ENCODE measurements at places on chromosomes 4 and X.

DNA sequence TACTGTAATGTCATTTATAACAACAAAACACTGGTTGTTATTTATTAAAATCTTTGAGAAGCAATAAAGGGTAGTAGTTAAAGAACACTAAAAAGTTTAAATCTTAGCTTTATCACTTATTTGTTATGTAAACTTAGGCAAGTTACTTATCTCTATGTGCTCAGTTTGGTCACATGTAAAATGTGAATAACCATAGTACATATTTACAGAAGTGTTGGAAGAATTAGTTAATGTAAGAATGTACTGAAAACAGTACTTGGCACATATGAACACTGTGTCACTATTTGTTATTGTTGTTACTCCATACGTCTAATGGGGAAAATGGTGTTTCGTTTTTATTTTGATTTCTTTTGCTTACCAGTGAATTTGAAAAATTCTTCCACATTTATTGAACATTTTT, 9.1 kb downstream of the NEK1 start:
- no peak for DNase-seq

GRCh38 chrX:74340051-74340450, 36.1 kb downstream of the ZCCHC13 start:
- DNase-seq, result no peak

- no peak for DNase-seq
These were observed 27.0 kb upstream of the PRPS1 start for GRCh38 chrX:107601326-107601725.

DNA sequence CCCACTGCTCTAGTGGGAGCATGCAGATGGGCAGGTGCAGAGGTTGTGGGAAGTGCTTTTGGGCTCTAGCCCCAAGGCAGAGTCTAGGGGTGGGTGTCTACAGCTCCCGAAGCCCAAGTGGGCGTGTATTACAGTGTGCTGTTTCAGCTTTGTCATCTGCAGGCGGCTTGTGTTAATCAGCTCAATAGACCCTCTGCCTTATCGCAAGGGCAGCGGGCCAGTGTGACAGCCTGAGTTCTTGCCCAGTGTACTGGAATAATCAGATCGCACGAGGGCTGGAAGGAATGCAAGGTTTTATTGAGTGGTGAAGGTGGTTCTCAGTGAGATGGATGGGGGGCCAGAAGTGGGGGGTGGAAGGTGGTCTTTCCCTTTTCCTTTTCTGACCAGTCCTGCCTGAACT, 529.4 kb upstream of the AMOT start:
- no peak for DNase-seq

- DNase-seq, result no peak
These were observed 136.2 kb upstream of the RASGEF1B start for GRCh38 chr4:81607950-81608349.

GRCh38 chrX:145825896-145826295, 8.3 kb downstream of the SLITRK2 start:
- DNase-seq, result no peak

- no peak for DNase-seq
These were observed 250.0 kb downstream of the ARHGAP24 start for GRCh38 chr4:85724791-85725563.

DNA sequence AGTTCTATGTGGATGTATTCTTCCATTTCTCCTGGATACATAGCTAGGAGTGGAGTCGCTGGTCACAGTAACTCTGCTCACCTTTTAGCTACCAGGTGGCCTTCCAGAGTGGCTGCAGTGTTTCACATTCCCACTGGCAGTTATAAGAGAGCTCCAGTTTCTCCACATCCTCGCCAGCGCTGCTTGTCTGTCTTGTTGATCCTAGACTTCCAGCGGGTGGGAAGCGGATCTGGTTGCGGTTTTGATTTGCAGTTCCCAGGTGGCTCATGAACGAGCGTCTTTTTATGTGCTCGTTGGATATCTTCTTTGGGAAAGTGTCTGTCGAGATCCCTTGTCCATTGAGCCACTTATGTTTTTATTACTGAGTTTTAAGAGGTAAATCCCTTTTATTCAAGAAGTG, 11.6 kb downstream of the TACC3 start:
- no peak for DNase-seq

DNA sequence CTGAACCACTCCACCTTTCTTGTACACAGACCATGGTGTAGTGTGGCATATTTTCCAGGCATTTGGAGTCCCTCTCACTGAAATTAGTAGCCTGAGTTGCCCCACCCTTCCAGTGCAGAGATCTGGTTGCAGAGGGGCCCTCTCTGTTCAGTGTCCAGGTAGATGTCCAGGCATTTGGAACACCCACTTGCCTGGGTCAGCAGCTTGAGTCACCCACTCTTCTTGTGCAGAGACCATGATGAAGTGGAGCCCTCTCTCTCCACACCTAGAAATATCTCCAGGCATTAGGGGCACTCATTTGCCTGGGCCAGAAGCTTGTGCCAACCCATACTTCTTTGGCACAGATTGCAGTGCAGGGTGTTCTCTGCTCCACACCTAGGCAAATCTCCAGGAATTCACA, 2733.3 kb downstream of the PCDH7 start:
- DNase-seq, result no peak

- no peak for DNase-seq
These were observed 129.0 kb upstream of the TECRL start for GRCh38 chr4:64538219-64538618.

- no peak for DNase-seq
These were observed 195.7 kb upstream of the TBL1X start for GRCh38 chrX:9269134-9269533.

GRCh38 chr4:40255393-40256281, 58.8 kb downstream of the RHOH start:
- no peak for DNase-seq

GRCh38 chr4:76753814-76754213, 144.1 kb downstream of the SOWAHB start:
- DNase-seq, result no peak

- no peak for DNase-seq
These were observed 285.9 kb downstream of the IL15 start for GRCh38 chr4:141922236-141922635.

GRCh38 chr4:5137226-5137625, 85.9 kb downstream of the STK32B start:
- DNase-seq, result no peak

GRCh38 chr4:185542626-185543315, 7.5 kb upstream of the PDLIM3 start:
- DNase-seq, result no peak

DNA sequence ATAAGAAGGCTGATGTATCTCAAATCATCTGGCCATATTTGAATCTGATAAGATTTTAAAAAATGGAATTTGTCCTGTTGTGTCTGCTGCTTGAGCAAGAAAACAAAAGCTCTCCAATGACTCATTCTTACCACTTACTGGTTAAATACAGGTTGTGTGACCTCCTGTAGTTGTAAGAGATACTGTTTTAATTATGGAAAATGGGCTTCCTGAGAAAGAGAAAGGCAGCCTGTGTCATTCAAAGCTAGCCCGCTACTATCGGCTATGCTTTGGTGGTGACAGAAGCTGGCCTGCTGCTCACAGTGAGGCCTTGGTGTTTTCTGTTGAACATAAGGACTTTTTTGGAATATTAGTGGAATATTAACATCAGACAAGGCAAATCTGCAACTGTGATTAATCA, 1722.1 kb upstream of the PCDH10 start:
- no peak for DNase-seq

GRCh38 chr4:23202712-23203247, 510.0 kb downstream of the GBA3 start:
- DNase-seq, result no peak

- DNase-seq, result no peak
These were observed 45.1 kb upstream of the PPARGC1A start for GRCh38 chr4:23934915-23935314.

DNA sequence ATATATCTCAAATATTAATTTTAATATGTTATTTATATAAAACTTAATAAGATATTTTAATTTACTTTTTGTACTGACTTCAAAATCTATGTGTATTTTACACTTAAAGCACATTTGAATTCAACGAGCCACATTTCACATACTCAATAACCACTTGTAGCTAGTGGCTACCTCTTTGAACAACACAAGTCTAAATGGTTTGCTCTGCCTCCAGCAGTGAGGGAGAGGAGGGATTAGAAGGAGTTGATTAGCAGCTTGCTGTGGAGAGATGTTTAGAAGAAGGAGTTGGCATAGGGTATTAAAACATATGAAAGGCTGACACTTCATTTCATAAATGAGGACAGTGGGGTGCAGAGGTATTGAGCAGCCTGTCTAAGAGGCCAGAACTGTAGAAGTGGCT, 124.0 kb downstream of the ARHGAP24 start:
- no peak for DNase-seq

GRCh38 chr4:134243742-134244713, 42.4 kb upstream of the PABPC4L start:
- DNase-seq, result no peak

GRCh38 chr4:184349283-184350039, 124.9 kb downstream of the IRF2 start:
- DNase-seq, result no peak

- DNase-seq, result no peak
These were observed 222.0 kb upstream of the ADAMTS3 start for GRCh38 chr4:72791054-72791453.

DNA sequence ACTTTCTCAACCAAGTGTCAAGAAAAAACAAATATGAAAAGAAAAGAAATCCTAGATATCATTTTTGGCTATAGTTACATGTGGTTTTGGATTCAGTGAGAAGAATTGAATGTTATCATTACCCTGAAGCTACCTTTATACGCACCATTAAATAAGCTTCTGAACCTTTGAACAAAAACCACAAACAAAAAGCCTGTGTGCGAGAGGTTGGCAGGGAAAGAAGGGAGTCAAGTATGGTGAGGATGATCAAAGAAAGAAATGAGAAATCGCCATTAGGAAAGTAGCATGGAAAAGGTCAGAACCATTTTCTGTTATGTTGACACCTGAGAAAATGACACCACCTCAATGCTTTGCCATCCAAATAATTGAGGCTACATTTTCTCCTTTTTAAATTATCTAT, 1.2 kb upstream of the SLC7A11 start:
- no peak for DNase-seq

DNA sequence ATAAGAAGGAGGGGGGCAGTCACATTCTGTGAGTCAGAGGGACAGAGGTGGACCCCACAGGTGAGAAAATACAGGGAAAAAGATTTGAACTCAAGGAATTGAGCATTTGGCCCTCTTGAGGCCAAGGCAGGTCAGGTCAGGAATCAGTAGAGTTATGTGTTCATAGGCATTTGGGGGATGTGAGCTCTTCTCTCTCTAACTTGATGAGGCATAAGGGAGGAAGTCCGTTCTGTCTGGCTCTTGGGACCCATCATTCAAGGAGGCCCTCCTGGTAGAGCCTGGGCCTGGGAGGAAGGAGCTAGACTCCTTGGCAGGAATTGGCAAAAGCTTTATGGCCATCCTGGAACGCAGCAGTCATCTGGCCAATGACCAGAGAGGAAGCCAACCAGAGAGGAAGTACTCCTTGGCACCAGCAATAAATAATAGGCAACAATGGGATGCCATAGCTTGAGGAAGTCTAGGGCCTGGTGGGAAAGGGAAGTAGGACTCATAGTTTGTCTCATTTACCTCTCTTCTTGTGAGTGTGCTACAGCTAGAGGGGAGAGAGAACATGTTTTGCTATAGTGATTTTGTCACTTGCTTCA, 53.0 kb downstream of the MSN start:
- no peak for DNase-seq

DNA sequence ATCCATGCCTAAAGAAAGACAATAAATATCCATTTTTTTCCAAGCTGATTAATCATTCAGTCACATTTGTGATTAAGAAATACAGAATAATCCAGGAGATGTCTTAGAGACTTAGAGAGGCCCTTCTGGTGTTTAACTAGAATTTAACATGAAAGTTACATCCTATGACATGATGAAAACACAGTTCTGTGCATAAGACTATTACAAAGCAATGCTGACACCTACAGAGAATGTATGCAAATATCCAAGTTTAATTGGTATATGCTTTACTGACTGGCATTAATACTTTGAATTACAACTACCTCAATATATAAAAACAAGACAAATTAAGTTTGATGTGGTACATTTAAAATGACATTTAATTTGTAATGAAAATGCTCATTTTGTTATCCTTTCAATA, 17.8 kb upstream of the TLL1 start:
- no peak for DNase-seq

- peak; percentile 55 for DNase-seq
These were observed 202.7 kb downstream of the OR13H1 start for GRCh38 chrX:131746491-131746968.

- DNase-seq, result no peak
These were observed 400.5 kb downstream of the RAPGEF2 start for GRCh38 chr4:159503236-159504008.

- no peak for DNase-seq
These were observed 254.4 kb downstream of the GLUD2 start for GRCh38 chrX:121301822-121302221.

DNA sequence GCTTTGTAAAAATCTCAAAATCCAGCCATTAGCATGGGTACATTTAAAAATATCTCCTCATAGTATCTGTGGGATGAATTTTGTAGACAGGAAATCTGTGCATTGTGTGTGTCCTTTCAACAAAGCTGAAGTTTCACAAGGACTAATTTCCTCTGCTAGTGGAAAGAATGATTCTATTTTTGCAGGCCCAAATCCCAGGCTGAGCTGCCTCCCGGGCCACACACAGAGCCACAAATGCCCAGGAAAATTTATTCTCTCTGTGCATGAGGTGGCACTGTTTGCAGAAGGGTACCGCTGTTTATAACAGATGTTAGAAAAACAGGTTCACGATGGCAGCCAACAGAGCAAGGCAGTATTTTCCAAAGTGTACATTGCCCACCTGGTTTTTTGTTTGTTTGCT, 11.0 kb upstream of the VCX3B start:
- no peak for DNase-seq

DNA sequence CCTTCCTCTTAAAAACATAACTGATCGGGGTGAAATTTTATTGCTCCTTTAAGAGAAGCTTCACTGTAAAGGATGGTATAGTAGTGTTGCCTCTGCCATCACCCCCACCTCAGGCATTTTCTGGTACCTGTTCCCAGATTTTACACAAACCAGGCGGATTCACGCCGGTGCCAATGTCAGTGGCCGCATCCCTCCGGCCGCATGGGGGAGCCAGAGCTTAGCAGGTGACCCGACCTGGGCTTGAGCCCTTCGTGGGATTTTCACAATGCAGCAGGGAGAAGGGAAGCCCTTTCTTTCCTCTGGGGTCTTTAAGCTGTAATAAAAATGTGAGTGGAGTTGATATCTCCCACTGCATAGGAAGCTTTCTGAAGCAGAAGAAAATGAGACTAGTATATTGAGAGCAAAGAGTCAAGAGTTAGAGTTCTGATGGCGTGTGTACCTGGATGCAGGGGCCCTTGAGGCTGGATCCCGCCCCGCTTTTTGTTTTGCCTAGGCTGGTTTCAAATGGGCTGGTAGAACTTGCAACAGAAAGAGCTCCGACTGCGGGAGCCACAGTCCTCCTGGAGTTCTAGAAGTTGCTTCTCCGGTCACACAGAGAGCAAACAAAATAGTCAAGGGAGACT, 59.4 kb downstream of the POLR2B start:
- no peak for DNase-seq

DNA sequence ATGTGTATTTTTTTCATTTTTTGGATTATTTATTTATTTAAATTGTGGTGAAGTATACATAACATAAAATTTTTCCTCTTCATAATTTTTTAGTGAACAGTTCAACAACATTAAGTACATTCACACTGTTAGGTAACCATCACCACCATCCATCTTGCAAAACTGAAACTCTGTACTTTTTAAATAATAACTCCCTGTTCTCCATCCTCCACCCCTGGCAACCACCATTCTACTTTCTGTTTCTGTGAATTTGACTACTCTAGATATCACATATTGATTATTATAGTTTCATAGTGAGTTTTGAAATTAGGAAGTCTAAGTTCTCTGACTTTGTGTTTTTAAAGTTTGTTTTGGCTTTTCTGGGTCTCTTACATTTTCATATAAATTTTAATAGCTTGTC, 89.3 kb upstream of the STX18 start:
- no peak for DNase-seq
